ENCODE measurements at places on chromosomes 1 and 21. TPM values are rescaled to one million over a fixed set of nuclear protein-coding genes. Genes with fewer than 3 reads are reported as not detected.

Gene FCGR1A
- not detected for total RNA-seq

Gene TACSTD2
- not detected for total RNA-seq

Gene TMPRSS15
- total RNA-seq, result not detected

Gene ROR1
- 10.4 TPM for total RNA-seq

Gene ANGPTL7
- not detected for total RNA-seq

Gene CELA2A
- total RNA-seq, result 0.13 TPM

Gene KRTAP19-1
- total RNA-seq, result not detected

Gene CYP4A11
- not detected for total RNA-seq

Gene C1QA
- not detected for total RNA-seq

Gene GRIK1
- total RNA-seq, result not detected

Gene AIRE
- total RNA-seq, result not detected

Gene SLC35D1
- 7.5 TPM for total RNA-seq

Gene B3GALT2
- not detected for total RNA-seq

Gene LAMB3
- total RNA-seq, result 20.5 TPM

Gene SPRR2F
- total RNA-seq, result not detected

Gene SPRR1A
- not detected for total RNA-seq

Gene SLC6A17
- 6.0 TPM for total RNA-seq

Gene MIB2
- total RNA-seq, result 10.5 TPM

Gene NUP210L
- total RNA-seq, result not detected

Gene SIKE1
- total RNA-seq, result 16.0 TPM

Gene KIF26B
- 0.06 TPM for total RNA-seq

Gene KCND3
- total RNA-seq, result 0.05 TPM

Gene PGLYRP4
- total RNA-seq, result not detected

Gene LRRC3
- 2.1 TPM for total RNA-seq

Gene DYNLT4
- 0.32 TPM for total RNA-seq

Gene PLPPR5
- not detected for total RNA-seq

All from A549 treated with CORT108297 at 1 μM for 4 hours (cell line).